ENCODE measurements at places on chromosomes 2 and 18. TPM values are rescaled to one million over a fixed set of nuclear protein-coding genes. Genes with fewer than 3 reads are reported as not detected.

Gene ALK
- total RNA-seq = 3.8 TPM

Gene FAM124B
- total RNA-seq = 0.39 TPM

Gene DSC2
- 1.2 TPM for total RNA-seq

Gene LBX2
- total RNA-seq = not detected

Gene WDR75
- total RNA-seq = 35.0 TPM

Gene RGPD4
- 3.0 TPM for total RNA-seq

Gene UGT1A4
- total RNA-seq = not detected

Gene CETN1
- 70.5 TPM for total RNA-seq

Gene GCC2
- 42.2 TPM for total RNA-seq

- H3K4me1 ChIP-seq = no peaks in the 10 kb centered on the region
- H3K27ac ChIP-seq = no peak overlapping the region
- DNase-seq = no peak
- H3K27me3 ChIP-seq = no peaks in the 10 kb centered on the region
- no peaks in the 10 kb centered on the region for H3K36me3 ChIP-seq
Observed at GRCh38 chr18:14025306-14025940, 106.8 kb downstream of the ZNF519 start.

GRCh38 chr2:152336854-152337510, 2.0 kb downstream of the FMNL2 start:
- H3K27ac ChIP-seq = peak overlapping the region; percentile 91
- H3K27me3 ChIP-seq = no peaks in the 10 kb centered on the region
- no peaks in the 10 kb centered on the region for H3K4me1 ChIP-seq

DNA sequence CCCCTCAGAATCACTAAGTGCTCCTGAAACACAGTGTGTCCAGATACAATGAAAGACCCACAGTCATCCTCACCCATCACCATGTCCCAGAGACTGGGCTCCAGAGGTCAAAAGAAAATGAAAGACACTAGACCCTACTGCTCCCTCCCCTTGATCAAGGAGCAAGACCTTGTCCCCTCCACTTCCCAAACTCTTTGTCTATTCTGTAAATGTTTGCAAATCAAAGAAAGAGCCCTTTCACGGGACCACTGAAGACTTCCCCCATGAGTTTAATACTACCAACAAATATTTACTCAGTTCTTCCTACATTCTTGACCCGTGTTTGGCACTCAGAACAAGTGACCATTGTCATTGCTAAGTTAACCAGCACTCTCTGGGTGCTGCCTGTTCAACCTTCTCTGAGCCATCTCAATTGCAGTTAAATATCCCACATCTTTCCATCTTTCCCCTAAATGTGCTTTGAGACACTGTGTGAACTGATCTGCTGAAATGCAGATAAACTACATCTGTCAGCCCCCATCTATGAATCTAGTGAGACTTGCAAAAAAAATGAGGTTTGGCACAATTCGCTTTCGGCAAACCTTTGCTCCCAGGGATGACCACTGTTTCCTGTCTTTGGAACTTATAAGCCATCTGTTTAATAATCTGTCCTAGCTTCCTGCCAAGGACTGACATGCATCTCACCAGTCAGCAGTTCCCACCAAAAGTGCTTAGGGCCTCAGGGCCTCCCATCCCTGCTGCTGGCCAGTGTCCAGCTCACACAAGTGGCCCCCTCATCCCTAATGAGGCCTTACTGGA, 170.3 kb downstream of the GFPT1 start:
- H3K4me3 ChIP-seq = no peak overlapping the region
- H3K27ac ChIP-seq = no peak overlapping the region
- H3K4me1 ChIP-seq = peaks cover 3% of the 10 kb centered on the region
- H3K36me3 ChIP-seq = no peaks in the 10 kb centered on the region
- no peaks in the 10 kb centered on the region for H3K27me3 ChIP-seq
- DNase-seq = no peak

DNA sequence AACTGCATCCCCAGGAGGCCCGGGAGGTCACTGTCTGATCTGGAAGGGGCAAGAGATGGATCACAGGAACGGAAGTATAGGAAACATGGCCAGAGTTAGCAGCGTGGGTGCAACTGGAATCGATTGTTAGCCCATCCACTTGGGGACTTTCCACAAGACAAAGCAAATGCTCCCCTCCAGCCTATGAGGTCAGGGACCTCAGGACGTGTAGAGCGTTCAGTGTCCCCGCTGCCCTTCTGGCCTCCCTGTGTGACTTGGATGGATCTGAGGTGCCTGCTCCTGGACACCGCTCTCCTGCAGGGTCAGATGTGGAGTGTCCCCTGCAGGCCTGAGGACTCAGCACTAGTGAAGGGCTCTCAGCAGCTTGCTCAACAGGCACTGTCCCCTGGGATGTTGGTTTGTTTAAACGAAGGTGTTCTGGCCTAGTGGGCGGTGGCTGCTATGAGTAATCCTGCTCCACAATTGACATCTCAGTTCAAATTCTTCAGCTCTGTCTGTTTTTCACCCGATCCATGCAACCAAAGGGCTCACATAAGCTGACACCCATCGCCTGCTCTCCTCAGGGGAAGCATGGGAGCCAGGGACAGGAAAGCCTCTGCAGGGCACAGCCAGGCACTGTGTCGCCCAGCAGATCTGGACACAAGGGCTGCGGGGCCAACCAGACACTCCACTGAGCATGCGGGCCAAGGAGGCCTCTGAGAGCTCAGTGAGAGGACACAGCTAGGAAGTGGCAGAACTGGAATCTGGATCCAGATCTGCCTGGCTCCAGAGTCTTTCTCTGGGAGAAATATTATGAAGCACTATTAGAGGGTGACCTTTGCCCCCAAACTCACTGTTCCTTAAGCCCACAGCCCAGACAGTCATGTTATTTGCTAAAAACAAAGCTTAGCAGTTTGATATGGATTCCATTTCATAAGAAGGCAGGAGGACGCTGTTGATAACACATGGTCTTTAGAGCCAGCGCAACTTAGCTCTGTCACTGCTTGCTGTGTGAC, 78.5 kb downstream of the RHOB start:
- H3K4me1 ChIP-seq = peaks cover 16% of the 10 kb centered on the region
- H3K36me3 ChIP-seq = no peaks in the 10 kb centered on the region
- peak overlapping the region; percentile 26 for H3K27ac ChIP-seq
- H3K4me3 ChIP-seq = no peak overlapping the region

GRCh38 chr2:73821669-73822068, 7.1 kb upstream of the STAMBP start:
- H3K4me1 ChIP-seq = no peaks in the 10 kb centered on the region
- no peak overlapping the region for H3K4me3 ChIP-seq
- H3K27ac ChIP-seq = no peak overlapping the region
- no peaks in the 10 kb centered on the region for H3K36me3 ChIP-seq
- DNase-seq = no peak
- no peaks in the 10 kb centered on the region for H3K27me3 ChIP-seq

GRCh38 chr2:127154396-127154795, 47.4 kb upstream of the BIN1 start:
- no peaks in the 10 kb centered on the region for H3K36me3 ChIP-seq
- no peak overlapping the region for H3K4me3 ChIP-seq
- H3K4me1 ChIP-seq = peaks cover 3% of the 10 kb centered on the region
- no peak overlapping the region for H3K27ac ChIP-seq

DNA sequence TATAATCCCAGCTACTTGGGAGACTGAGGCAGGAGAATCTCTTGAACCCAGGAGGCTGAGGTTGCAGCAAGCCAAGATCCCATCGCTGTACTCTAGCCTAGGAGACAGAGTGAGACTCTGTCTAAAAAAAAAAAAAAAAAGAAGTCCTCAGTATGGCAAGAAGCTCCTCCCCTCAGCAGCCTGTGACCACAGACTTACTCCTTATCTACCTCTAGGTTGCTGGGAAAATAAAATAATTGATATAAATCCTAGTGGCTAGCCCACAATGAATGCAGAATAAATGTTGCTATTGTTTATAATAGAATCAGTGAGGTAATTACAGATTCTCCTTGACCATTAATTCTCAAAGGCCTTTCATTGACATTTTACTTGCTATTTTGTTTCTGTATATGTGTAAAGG, 70.6 kb downstream of the IRS1 start:
- H3K27ac ChIP-seq = no peak overlapping the region
- H3K27me3 ChIP-seq = no peaks in the 10 kb centered on the region
- DNase-seq = no peak
- H3K4me3 ChIP-seq = no peak overlapping the region

- H3K27ac ChIP-seq = peak overlapping the region; percentile 98
- peak; percentile 96 for DNase-seq
- H3K4me1 ChIP-seq = peaks cover 18% of the 10 kb centered on the region
- H3K36me3 ChIP-seq = no peaks in the 10 kb centered on the region
- peak overlapping the region; percentile 99 for H3K4me3 ChIP-seq
- no peaks in the 10 kb centered on the region for H3K27me3 ChIP-seq
Observed at GRCh38 chr2:148644883-148645538, 460 bp downstream of the EPC2 start.

- DNase-seq = peak; percentile 69
- H3K36me3 ChIP-seq = no peaks in the 10 kb centered on the region
- peaks cover 8% of the 10 kb centered on the region for H3K4me1 ChIP-seq
Observed at GRCh38 chr2:231648579-231649174, 56.0 kb downstream of the TEX44 start.

GRCh38 chr2:3692375-3692774, 11.0 kb upstream of the DCDC2C start:
- no peaks in the 10 kb centered on the region for H3K36me3 ChIP-seq
- no peak for DNase-seq
- no peak overlapping the region for H3K4me3 ChIP-seq
- H3K27ac ChIP-seq = no peak overlapping the region
- peaks cover 16% of the 10 kb centered on the region for H3K4me1 ChIP-seq

DNA sequence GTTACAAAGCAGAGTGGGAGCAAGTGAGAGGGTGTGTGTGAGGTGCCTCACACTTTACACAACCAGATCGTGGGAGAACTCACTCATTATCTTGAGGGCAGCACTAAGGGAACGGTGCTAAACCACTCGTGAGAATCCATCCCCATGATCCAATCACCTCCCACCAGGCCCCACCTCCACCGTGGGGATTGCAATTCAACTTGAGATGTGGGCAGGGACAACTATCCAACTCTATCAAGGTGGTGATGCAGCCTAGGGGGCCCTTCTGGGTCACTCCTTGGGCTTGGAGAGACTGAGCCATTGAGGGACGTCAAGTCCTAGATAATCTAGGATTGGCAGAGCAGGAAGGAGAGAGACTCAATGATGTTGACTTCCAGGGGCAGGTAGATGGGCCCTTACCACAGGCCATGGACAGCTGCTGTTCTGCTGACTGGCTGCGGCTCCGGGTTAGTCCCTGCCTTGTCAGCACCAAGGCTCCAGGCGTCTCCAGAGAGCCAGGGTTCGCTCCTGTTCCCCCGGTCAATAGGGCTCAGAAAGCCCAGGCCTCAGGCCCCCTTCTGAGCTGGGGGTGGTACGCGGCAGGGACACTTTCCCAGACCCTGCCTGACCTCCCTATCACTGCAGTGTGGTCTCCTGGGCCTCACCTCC, 193.2 kb upstream of the HS6ST1 start:
- H3K27ac ChIP-seq = peak overlapping the region; percentile 35
- peaks cover 39% of the 10 kb centered on the region for H3K4me1 ChIP-seq
- DNase-seq = no peak
- H3K27me3 ChIP-seq = no peaks in the 10 kb centered on the region
- no peak overlapping the region for H3K4me3 ChIP-seq
- no peaks in the 10 kb centered on the region for H3K36me3 ChIP-seq

DNA sequence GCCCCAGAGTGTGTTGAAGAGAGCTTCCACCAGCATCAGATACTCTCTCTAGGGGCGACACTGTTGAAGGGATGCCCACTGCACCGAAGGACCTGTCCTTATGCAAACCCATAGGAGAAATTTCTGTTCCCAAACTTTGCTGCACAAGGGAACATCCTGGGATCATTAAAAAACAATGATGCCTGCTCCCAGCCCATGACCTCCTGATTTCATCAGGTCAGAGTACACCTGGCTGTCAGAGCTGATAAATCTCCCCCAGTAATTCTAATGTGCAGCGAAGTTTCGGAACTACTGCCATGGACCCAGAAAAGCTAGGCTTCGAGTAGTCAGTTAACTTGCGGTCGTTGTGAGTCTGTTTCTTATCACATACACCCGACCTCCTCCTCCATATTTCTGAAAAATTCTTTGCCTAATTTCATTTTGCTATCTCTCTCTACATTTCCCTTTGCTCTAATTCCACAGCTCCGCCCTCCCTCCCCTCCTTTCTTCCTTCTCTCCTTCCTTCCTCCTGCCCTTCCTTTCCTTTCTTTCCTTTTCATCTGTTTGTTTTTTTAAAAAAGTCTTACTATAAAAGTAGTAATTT, 18.8 kb downstream of the FAM124B start:
- H3K4me3 ChIP-seq = no peak overlapping the region
- no peak for DNase-seq
- H3K27ac ChIP-seq = no peak overlapping the region
- H3K27me3 ChIP-seq = no peaks in the 10 kb centered on the region

- H3K36me3 ChIP-seq = no peaks in the 10 kb centered on the region
- peak overlapping the region; percentile 30 for H3K27ac ChIP-seq
- H3K4me3 ChIP-seq = no peak overlapping the region
- DNase-seq = no peak
Observed at GRCh38 chr18:22060361-22060760, 109.0 kb upstream of the GATA6 start.

- no peak overlapping the region for H3K4me3 ChIP-seq
- DNase-seq = no peak
- H3K27me3 ChIP-seq = no peaks in the 10 kb centered on the region
- no peaks in the 10 kb centered on the region for H3K36me3 ChIP-seq
- no peaks in the 10 kb centered on the region for H3K4me1 ChIP-seq
- H3K27ac ChIP-seq = no peak overlapping the region
Observed at GRCh38 chr2:45545943-45546342, 65.1 kb downstream of the SRBD1 start.

DNA sequence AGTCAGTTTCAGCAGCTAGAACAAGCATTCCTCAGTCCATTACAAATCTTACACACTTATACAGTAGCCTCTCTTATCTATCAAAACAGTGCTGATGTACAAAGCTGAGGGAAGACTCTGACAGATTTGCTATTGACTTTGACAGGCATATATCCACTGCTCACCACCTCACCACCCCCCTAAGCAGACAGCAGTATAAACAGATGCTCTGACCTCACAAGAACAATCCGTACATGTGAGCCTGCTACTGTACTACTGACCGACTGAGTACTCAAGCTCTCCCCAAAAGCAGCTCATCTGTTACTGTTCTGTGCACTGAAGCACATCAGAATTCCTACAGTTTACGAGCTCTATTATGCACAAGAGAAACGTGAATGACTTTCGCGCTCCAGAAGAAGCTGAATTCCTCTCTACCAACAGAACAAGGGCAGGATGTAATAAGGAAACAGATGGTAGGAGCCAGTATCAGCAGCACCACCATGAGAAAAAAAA, 95.6 kb upstream of the PDE1A start:
- H3K27ac ChIP-seq = no peak overlapping the region
- no peaks in the 10 kb centered on the region for H3K27me3 ChIP-seq
- no peak overlapping the region for H3K4me3 ChIP-seq
- H3K36me3 ChIP-seq = no peaks in the 10 kb centered on the region
- no peaks in the 10 kb centered on the region for H3K4me1 ChIP-seq
